ENCODE measurements at places on chromosomes 13 and 19.
A peak's percentile ranks its signal among the peaks of the same experiment; 100 is the strongest.

- DNase-seq = no peak
Measured at GRCh38 chr19:49683814-49684250, 5.6 kb upstream of the ADM5 start.

GRCh38 chr19:18612772-18613588 lies at the start of gene TMEM59L:
TSS of gene TMEM59L (plus strand) at chr19:18612870. CDS start at chr19:18612959, 89 bp downstream.
- DNase-seq = peak; percentile 63

DNA sequence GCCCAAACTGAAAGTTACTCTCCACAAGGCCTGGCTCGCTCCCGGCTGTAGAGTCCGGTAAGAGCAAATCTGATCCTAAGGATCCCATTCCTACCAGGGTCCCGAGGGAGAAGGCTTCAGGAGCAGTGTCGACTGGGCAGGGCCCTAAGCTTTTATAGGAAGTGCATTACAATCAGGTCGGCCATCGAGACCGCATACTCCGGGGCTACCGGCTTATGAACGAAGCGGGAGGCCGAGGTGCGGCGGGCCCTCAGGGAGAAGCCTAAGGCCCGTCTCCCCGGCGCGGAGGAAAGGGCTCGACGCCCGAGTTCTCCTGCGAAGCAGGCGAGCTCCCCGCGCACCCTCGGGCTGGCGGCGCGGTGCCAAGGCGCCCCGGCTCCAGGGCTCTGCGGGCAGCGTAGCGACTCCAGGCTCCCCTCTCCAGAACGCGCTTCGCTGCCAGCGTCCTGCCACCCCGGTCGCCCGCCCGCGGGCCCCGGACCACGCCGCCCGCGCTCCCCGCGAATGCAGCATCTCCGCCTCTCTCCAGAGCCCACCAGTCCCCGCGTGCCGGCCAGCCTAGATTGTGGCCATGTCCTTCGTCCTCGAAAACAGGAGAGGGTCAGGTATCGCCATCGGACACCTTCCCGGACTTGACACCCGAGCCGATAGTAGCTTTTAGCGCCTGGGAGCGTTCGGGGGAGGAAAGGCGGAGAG lies 1.4 kb downstream of the EFNB2 start:
- no peak for DNase-seq

DNA sequence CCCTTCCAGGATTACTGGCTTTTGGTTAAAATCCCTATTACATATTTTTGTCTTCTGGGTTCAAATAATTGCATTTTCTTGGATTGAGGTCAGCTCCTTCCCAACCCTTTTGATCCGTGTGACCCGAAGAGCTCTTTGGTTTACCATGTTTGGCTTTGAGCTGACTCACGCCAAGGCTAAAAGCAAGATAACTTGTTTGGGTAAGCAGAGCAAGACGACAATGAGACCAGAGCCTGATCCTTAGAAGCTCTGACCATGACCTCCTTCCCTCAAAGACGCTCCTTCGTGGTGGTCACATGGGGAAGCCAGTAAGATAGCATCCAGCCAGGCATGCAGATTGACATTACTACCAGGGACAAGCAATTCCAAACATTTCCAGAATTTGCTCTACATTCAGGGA lies 153.8 kb downstream of the DCT start:
- DNase-seq = no peak

- DNase-seq = no peak
Measured at GRCh38 chr13:91698767-91699166, 300.3 kb downstream of the GPC5 start.

- no peak for DNase-seq
Measured at GRCh38 chr13:76804801-76805200, 81.4 kb downstream of the KCTD12 start.

DNA sequence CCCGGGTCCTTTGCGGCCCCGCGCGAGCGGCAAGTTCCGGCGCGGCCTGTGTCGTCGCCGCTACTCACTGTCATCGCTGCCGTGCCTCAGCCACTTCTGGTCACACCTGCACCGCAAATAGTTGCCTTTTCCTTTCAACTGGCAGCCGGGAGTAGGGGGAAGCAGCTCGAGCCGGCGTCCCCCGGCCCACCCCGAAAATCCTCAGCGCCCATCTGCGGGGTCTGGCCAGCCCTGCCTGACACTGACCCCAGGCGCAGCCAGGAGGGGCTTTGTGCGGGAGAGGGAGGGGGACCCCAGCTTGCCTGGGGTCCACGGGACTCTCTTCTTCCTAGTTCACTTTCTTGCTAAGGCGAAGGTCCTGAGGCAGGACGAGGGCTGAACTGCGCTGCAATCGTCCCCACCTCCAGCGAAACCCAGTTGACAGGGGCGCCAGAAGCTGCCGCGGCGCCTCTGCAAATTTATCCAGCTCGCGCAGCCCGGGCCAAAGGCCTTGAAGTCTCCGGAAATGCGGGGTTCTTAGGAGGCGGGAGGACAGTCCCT lies 1.7 kb downstream of the PDX1 start:
- DNase-seq = no peak

DNA sequence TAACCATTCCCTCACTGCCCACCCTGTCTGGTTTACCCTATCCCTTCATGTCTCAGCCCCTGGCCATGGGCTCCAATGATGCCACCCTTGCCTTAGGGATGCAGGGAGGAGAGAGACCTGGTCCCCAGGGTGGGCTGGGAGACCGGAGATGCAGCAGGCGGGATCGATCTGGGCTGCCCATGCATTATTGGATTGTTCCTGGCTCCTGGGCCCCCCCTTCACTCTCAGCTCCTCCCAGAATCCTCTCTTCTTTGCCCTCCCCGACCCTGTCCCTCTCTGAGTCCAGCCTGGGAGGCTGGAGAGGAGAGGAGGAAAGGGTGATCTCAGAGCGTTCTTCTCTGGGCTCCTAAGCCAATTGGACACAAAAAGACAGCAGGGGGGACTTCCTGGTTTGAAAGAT lies 5.8 kb downstream of the KASH5 start:
- no peak for DNase-seq

DNA sequence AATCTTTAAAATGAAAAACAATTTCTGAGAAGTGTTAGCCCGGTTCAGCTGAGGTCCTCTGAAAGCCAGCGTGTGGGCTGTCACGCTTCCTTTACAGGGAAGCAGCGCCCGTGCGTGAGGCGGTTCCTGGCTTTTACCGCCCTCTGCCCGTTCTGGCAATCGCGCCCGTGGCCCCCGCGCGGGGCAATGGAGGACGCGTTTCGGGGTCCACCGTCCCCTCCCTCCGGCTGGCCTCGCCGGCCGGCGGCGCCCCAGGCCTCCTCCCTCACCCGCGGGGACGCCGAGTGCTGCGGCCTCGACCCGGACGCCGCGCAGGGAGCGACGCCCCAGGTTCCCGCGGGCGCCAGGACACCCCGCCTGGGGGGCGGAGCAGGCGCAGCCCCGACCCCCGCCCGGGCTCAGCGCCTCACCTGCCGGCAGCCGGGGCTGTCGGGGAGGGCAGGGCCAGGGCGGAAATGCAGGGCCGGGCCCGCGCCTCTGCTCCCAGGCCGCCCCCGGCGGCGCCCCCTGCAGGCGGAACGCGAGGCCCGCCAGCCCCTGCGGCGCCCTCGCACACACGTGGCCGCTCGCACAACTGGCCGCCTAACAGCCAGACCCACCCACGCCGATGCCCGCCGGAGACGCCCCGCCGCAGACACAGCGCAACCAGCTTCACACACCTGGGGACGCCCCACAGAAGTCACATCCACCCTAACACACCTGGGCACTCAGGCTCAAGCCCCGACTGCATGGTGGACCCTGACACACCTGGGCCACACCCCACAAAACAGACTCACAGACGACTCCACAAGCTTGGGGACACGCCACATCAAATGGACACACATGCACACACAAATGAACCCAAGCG lies at the start of gene GGACT:
GGACT (minus strand) TSS at position 459 of the 847 bp plus-strand sequence. CDS start 56,198 bp downstream, outside the sequence.
- peak; percentile 50 for DNase-seq

GRCh38 chr13:99545979-99546378 lies 44.7 kb downstream of the TM9SF2 start:
- DNase-seq = no peak

DNA sequence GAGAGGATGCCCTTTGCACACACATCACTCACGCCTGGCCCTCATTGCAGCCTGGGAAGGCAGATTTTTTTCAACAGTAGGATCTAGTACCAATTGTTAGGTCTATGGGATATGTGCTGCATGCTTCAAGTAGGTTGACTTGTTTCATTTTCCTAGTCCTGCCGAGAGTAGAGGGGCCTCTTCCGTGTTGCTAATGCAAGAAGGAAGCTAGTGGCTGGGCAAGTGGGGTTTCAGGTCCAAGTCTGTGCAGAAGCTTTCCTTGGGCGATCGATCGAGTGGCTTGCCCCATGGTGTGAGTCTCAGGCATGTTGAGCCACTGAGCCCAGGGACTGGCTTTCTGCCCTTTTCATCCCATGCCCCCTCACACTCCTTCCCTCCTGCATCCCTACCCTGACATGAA lies 13.7 kb downstream of the ILF3 start:
- no peak for DNase-seq

DNA sequence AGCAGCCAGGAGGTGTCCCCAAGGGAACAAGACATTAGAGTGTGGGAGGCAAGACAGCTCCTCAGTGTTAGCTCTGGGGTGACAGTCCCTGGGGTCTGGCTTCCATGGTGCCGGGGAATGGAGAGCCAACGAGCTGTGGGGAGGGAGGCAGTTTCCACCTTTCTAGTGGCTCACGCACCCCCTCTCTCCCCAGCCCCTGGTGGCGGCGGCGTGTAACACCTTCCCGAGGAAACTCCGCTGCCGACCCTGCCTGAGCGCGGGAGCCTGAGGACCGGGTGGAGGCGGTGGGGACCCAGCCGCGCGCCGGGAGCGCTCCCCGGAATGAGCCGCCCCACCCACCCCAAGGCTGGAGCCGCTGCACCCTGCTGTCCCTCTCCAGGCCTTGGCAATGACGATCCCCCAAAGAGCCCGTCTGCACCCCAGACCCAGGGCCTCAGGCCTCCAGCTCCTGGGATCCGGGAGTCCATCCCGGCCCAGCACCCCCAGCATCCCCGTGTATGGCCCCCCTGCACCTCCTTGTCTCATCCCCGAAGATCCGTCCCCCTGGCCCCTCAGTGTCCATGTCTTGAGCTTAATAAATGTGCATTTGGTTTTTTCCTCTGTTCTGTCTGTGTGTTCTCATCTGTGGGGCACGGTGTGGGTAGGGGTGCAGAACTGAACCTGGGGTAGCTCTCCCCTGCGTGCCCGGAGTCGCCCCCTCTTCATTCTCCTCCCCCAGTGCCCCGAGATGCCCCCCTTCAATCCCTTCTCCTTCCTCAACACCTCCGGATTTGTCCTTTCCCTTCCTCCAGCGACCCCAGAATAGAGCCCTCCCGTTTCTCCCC lies 622 bp upstream of the FXYD5 start:
- DNase-seq = no peak

DNA sequence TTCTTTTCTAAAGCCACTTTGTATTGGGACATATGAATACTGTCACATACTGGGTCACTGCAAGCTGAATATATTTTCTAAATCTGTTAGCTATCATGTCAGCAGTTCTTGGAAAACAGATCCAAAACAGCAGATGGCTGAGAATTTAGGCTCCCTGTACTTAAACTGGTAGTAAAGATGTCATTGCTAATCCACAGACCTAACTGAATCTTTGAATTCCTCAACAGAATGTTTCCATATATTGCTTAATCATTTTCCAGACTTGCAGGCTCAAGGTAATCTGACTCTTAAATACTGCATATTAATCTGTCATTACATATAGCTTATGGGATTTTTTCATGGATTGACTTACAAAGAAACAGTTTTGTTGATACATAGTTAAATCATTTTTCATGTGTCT lies 639.0 kb upstream of the KLHL1 start:
- no peak for DNase-seq

- DNase-seq = no peak
Measured at GRCh38 chr19:3668331-3669081, 31.8 kb downstream of the PIP5K1C start.

- DNase-seq = no peak
Measured at GRCh38 chr19:7858109-7858770, 15.9 kb downstream of the PRR36 start.

DNA sequence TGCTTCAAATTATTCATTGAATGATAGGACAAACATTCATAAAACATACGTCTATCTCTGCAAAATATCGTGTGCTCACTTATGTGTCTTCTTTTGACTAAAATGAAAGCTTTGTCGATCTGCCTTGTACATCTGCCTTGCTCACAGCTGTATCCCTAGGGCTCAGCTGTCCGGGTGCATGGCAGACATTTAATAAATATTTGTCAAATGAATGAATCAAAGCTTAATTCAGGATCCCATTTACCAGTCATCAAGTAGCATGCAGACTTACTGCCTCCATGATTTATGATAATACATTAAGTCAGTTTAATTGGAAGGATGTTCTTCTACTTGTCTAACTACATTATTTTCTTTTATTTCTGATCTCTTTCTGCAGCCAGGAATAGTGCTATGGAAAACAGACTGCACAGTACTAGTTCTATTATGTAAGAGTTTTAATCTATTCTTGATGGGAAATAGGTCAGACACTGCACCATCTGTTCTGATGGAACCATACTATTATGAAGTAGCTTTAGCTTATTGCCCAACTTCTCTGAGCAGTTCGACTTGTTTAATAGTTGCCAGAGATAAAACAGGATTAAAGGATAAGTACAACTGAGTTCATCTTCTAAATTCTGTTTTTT lies 13.2 kb downstream of the SLC46A3 start:
- DNase-seq = no peak

- DNase-seq = no peak
Measured at GRCh38 chr19:45569619-45570421, 14.8 kb downstream of the OPA3 start.

GRCh38 chr19:795073-795611 lies 2.1 kb upstream of the PTBP1 start:
- no peak for DNase-seq

- peak; percentile 50 for DNase-seq
Measured at GRCh38 chr19:3536429-3537100, 2.4 kb upstream of the TEKTIP1 start.

Data from hypothalamus (tissue), 51 donors.